ENCODE measurements at places on chromosomes 16 and 17.

GRCh38 chr16:27954191-27954590, 109.3 kb downstream of the GSG1L start:
- DNase-seq, result no peak

GRCh38 chr16:11980136-11980844, 3.8 kb downstream of the SNX29 start:
- DNase-seq, result no peak

DNA sequence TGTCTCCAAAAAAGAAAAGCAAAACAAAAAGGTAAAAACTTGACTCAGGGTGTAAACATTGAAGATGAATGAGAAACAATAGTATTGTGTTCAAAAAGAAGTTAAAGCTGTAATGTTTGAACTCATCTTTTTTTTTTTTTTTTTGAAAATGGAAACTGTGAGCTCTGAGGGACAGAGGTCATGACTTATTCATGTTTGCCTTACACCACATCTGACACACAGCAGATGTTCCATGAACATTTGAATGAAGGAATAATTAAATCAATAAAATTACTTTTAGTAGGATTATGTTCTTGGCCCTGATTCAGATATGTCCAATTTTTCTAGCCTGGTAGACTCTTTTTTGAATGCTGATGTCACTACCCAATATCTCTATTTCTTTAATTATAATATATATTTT, 95.7 kb upstream of the MED13 start:
- DNase-seq, result no peak

- no peak for DNase-seq
Measured at GRCh38 chr17:266701-267667, 85.5 kb upstream of the DOC2B start.

GRCh38 chr17:80967404-80967872, 24.2 kb upstream of the CHMP6 start:
- DNase-seq, result no peak
